ENCODE measurements at places on chromosomes 6 and 20.

DNA sequence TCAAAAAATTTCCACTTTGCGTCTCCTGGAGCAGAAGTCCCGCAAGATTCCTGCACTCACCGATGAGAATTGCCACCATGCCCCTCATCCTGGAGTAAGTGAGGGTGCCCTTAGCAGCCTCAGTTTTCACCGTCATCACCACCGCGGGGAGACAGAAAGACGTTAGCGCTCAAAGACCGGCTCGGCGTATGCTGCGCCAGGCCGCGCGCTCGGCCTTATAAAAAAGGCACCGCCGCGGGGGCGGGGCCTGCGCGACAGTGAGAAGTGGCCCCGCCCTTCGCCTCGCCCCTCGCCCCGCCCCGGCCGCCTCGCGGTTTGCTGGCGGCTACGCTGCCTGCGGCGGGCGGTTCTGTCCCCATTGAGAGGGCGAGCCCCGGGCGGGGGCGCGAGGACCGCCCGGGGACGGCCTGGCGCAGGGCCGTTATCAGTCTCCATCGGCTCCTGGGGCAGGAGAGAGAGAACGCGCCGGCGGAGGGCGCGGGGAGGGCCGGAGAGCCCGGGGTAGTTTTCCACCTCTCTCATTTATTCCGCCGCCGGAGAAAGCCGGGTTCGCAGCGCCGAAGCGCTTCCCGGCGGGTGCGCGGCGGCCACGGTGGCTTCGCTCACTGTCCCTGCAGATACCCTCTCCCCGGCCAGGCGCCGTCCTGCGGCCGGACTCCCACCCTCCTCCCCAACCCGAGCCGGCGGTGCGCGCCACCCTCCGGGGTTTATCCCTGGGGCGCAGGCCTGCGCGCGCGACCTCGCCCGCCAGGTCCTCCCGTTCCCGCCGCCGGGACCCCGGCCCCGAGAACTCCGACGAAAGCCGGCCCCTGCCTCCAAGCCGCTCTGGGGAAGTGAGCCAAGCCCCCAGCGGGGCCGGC lies 122.5 kb upstream of the SLC2A12 start:
- DNase-seq = peak; percentile 67

DNA sequence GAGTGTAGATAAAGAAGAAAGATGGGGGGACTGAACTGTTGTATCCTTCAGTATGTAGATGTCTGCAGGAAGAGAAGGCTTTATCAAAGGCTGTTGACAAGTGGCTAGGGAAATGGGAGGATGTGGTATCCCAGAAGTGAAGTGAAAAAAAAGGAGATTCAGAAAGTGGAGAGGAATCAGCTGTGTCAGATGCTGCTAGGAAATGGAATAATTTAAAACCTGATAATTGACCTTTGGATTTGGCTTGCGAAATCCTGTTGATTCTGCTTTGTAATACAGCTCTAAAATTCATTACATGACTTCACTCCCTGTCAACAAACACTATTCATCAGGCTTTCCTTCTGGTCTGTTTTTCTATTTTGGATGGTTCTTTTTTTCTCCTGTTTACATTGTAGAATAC lies 41.7 kb downstream of the PHF3 start:
- no peak for DNase-seq

DNA sequence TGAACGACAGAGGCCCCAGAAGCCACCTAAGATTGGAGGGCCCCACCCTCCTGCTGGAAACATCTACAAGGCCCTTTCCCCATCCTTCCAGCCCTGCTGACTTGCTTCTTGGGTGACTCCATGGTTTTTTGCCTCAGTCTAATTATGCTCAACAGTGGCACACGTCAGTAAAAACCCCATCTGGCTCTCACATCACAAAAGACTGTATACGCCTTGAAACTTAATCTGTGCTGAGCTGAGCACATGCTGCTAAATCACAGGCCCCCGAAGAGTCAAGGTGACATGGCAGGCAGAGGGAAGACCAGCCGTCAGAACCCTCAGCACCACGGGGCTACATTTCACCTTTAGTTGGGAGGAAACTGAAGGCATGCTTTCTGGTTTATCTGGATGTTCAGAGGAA lies 323.1 kb downstream of the CDH26 start:
- DNase-seq = no peak

DNA sequence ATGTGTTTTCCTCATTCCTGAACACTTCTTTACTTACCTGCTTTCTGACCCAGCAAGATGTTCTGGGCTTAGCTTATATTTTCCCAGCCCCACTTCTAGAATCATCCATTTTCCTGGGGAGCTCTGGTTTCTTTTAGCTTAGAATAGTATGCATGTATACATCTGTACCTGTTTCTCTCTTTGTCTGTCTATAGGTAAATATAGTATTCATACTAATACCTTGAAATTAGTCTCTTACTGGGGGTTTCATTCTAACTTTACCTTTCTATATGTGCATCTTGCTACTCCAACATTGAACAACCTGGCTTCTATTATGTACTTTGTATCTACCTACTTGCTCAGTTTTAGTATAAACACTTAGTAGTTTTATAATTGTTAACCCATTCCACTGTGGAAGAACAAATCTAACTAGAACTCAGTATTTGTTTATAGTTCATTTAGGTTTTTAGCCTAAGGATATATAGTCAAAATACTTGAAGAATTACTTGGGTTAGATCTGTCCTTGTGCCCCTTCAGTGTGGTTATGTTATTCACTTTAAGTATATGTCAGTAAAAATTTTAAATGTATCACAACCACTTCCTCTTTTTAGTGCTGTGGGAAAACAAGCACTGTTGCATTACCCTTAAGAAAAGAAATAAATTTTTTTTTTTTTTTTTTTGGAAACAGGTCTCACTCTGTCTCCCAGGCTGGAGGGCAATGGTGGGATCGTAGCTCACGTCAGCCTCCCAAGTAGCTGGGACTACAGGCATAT lies 54.0 kb downstream of the ASXL1 start:
- no peak for DNase-seq

GRCh38 chr20:56816349-56816748 lies 187.2 kb downstream of the TFAP2C start:
- DNase-seq = no peak

DNA sequence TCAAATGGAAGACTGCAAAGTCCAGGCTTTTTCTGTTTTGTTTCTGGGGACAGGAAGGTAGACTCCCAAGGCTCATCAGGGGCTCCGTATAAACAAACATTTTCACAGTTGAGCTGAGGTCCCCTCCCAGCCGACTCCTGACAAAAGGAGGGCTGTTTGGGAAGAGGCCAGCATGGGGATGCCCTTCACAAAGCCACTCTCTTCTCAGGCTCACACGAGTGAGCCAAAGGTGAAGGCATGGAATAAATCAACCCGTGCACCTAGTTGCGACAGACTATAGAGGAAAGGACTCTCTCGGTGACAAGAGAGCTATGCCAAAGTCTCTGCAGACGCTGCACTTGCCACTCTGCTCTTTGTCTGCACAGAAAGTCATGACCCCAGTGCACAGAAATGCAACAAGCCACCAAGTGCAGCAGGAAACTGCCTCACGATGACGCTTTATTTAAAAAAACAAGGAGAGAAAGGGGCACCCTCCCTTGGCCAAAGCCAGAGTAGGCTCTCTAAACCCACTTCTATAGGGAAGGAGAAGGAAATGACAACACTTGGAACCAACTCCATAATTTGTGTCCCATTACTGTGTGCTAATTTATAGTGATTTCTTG lies 21.0 kb downstream of the JAG1 start:
- DNase-seq = no peak

GRCh38 chr6:70424291-70424690 lies 11.0 kb downstream of the FAM135A start:
- no peak for DNase-seq

DNA sequence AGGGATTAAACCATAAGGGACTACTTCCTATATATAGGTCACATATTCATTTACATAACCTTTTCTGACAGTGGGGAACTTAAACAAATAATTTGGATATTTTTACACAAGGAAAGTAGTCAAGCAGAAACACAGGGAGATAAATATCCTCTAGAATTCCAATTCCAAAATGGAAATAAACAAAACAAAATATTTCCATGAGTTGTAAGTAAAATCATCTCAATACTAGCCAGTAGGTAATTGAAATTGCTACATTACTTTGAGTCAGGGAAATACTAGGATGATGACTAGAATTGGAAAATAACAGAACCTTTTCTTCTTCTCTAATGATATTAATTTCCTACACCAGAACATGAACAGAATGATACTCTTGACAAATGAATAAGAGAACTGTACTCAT lies 1308.1 kb upstream of the GJE1 start:
- no peak for DNase-seq

Data from HL-60 (cell line).